Activated CD8-positive, alpha-beta memory T cell treated with anti-CD3 and anti-CD28 coated beads, Interleukin-2, amount 10 ng/mL, durations not matched to agents 7 days and 5 days (primary cell): ENCODE measurements at places on chromosomes 3 and 15. TPM values are rescaled to one million over a fixed set of nuclear protein-coding genes. Genes with fewer than 3 reads are reported as not detected.

PPP2R3A gene
- 0.07 TPM for total RNA-seq

HHATL gene
- not detected for total RNA-seq

RARRES1 gene
- total RNA-seq = not detected

CCR5 gene
- total RNA-seq = 87.0 TPM

CCR9 gene
- total RNA-seq = 9.7 TPM

AQP9 gene
- not detected for total RNA-seq

TERC gene
- total RNA-seq = 17.4 TPM

- H3K27ac ChIP-seq = no peak overlapping the region
- H3K4me1 ChIP-seq = no peaks in the 10 kb centered on the region
- H3K27me3 ChIP-seq = peaks cover 3% of the 10 kb centered on the region
- no peaks in the 10 kb centered on the region for H3K36me3 ChIP-seq
- no peak for DNase-seq
- no peak overlapping the region for H3K4me3 ChIP-seq
Measured at GRCh38 chr3:182486463-182486862, 306.8 kb upstream of the ATP11B start.

DNA sequence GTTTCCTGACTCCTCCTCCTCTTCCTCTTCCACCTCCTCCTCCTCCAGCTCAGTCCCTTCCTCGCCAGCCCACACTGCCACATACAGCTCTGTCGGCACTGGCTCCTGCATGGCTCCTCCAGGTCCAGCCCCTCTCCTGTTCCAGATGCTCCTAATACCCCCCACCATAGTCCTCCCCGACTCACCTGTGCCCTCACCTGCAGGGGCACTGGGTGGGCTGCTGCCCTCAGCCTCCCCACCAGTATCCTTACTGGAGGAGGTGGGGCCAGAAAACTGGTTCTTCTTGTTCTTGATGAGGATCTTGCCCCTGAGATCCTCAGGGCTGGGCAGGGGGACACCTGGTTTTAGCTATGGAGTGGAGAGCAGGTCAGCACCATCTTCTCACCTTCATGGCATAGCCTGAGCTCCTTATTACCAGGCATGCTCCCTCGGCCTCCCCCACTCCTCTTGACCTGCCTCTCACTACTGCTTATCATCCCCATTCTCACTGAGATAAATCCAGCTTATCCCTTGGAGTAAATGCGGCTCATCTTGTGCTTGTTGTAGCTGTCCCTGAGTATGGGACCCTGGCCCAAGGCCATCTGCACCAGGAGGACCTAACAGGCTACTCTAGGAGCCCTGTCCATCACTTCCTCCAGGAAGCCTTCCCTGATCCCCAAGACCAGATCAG, 11.0 kb downstream of the PLCB2 start:
- no peaks in the 10 kb centered on the region for H3K4me1 ChIP-seq
- no peaks in the 10 kb centered on the region for H3K27me3 ChIP-seq
- peaks cover 30% of the 10 kb centered on the region for H3K36me3 ChIP-seq
- no peak overlapping the region for H3K27ac ChIP-seq
- H3K4me3 ChIP-seq = no peak overlapping the region
- no peak for DNase-seq

DNA sequence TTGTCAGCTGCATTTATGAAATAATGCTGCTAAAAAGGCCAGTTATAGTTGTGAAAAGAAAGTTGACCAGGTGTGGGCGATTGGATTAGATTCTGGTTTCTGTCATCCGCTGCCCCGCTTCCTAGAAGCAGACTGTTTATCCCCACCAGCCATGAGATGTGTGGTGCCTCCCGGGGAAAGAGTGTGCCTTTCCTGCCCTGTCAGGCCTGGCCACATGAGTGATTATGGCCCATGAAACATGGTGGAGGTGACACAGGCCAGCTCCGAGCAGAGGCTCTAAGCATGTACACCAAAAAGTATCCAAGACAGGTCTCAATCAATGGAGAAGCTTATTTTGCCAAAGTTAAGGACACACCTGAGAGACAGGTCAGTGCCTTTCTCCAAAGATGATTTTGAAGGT, 85.4 kb upstream of the ABHD2 start:
- H3K27ac ChIP-seq = no peak overlapping the region
- H3K36me3 ChIP-seq = no peaks in the 10 kb centered on the region
- peaks cover 8% of the 10 kb centered on the region for H3K4me1 ChIP-seq
- peaks cover 8% of the 10 kb centered on the region for H3K27me3 ChIP-seq
- no peak for DNase-seq
- no peak overlapping the region for H3K4me3 ChIP-seq

- no peak for DNase-seq
- H3K4me1 ChIP-seq = peaks cover 19% of the 10 kb centered on the region
- no peak overlapping the region for H3K27ac ChIP-seq
- no peak overlapping the region for H3K4me3 ChIP-seq
- H3K36me3 ChIP-seq = peaks cover 4% of the 10 kb centered on the region
Measured at GRCh38 chr3:28940994-28941393, 339.9 kb upstream of the RBMS3 start.

DNA sequence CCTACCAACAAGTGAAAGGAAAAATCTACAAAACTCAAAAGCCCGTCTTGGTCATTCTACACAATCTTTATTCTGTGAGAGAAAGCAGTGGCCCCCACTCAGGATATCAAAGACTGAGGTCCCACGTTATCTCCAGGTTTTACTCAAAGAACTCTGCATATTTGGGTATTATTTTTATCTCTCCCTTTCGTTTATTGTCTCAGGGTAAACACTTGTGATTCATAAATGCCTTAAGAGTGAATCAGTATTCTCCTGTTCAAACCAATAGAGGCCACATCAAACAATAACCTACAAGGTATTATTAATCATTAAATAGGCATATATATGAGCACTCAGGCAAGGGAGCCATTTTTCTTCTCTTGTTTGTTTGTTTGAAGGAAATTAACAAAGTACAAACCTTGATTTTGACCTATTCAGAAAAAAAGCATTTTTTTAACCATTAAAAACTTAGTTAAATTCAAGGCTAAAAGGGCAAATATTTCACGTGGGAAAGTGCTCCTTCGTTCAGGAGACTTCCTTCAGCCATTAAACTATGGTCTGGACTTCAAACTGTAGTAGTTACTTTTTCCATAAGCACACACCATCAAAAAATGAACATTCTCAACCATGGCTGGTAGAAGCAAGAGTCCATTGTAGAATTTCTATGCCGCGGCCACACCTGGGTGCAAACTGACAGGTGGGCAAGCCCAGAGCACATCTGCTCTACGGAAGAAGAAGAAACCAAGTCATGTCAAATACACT, 13.9 kb upstream of the HES1 start:
- H3K4me1 ChIP-seq = no peaks in the 10 kb centered on the region
- H3K27ac ChIP-seq = no peak overlapping the region
- H3K27me3 ChIP-seq = peaks cover 69% of the 10 kb centered on the region
- no peaks in the 10 kb centered on the region for H3K36me3 ChIP-seq
- no peak overlapping the region for H3K4me3 ChIP-seq

DNA sequence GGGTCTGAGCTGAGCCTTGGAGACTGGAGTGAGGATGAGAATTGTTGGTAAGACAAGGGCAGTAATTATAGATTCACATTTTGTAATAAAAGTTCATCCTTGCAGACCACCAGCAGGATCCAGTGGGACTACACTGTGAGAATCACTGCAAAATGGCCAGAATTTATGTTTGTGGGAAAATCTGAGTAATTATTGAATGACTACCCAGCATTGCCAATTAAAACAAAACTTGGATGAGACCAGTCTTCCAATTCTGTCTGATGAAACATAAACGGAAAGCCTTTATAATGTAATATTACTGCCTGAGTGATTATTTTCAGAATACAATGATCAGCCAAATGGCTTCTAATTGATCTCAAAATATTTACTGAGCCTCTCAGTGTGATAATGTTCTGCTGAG, 323.3 kb upstream of the C2CD4B start:
- peaks cover 5% of the 10 kb centered on the region for H3K27me3 ChIP-seq
- no peaks in the 10 kb centered on the region for H3K4me1 ChIP-seq

DNA sequence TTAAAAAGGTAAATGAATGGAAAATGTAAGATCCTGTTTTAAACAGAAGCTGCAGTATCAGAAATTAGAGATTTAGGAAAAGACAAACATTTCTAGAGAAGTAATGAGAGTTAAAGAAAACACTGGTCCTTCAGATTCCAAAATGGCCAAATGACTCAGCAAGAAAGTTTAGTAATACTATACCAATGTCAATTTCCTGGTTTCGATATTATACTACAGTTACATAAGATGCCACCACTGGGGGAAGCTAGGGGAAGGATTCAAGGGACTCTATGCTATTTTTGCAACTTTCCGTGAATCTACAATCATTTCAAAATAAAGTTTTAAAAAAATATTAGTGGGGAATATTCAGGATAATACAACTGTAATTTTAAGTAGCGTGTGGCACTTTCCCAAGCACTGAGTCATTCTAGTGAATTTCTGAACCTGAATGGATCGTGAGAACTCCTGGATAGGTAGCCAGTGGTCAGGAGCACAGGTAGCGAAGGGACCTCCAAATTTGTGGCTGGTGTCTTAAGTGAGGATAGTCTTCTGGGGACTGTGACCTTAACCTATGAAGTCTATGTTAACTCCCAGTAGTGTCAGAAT, 37.6 kb downstream of the TMCC1 start:
- H3K36me3 ChIP-seq = peaks cover 47% of the 10 kb centered on the region
- DNase-seq = no peak

- no peaks in the 10 kb centered on the region for H3K27me3 ChIP-seq
- peaks cover 2% of the 10 kb centered on the region for H3K4me1 ChIP-seq
Measured at GRCh38 chr15:67415181-67415580, 105.8 kb upstream of the C15orf61 start.

GRCh38 chr3:51955893-51956770, 951 bp downstream of the GPR62 start:
- peaks cover 37% of the 10 kb centered on the region for H3K27me3 ChIP-seq
- no peak overlapping the region for H3K4me3 ChIP-seq
- H3K4me1 ChIP-seq = peaks cover 10% of the 10 kb centered on the region
- no peaks in the 10 kb centered on the region for H3K36me3 ChIP-seq
- DNase-seq = no peak

- no peaks in the 10 kb centered on the region for H3K36me3 ChIP-seq
- no peak for DNase-seq
- no peak overlapping the region for H3K4me3 ChIP-seq
Measured at GRCh38 chr15:70262171-70262570, 164.5 kb upstream of the TLE3 start.

- H3K27me3 ChIP-seq = no peaks in the 10 kb centered on the region
- DNase-seq = no peak
- no peak overlapping the region for H3K27ac ChIP-seq
- no peaks in the 10 kb centered on the region for H3K36me3 ChIP-seq
Measured at GRCh38 chr3:39718674-39719595, 90.5 kb upstream of the MYRIP start.

DNA sequence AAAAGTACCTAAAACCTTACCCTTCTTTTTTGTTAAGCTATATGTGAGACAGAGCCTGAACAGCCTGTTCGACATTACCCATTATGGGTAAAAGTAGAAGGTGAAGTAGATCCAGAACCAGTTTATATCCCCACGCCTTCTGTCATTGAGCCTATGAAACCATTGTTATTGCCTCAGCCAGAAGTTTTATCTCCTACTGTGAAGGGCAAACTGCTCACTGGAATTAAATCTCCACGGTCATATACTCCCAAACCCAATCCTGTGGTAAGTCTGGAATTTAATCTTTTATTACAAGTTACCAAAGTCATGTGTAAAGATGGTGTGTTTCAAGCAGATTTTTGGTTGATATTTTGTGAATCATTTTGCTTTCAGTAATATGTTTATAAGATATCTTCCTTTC, 47.1 kb upstream of the MAPKBP1 start:
- H3K27ac ChIP-seq = no peak overlapping the region
- H3K4me3 ChIP-seq = no peak overlapping the region
- no peak for DNase-seq
- no peaks in the 10 kb centered on the region for H3K4me1 ChIP-seq
- peaks cover 1% of the 10 kb centered on the region for H3K36me3 ChIP-seq
- H3K27me3 ChIP-seq = no peaks in the 10 kb centered on the region

- no peak overlapping the region for H3K4me3 ChIP-seq
- H3K36me3 ChIP-seq = no peaks in the 10 kb centered on the region
- no peak overlapping the region for H3K27ac ChIP-seq
- H3K4me1 ChIP-seq = peaks cover 2% of the 10 kb centered on the region
Measured at GRCh38 chr15:71713191-71713809, 97.1 kb upstream of the NR2E3 start.

DNA sequence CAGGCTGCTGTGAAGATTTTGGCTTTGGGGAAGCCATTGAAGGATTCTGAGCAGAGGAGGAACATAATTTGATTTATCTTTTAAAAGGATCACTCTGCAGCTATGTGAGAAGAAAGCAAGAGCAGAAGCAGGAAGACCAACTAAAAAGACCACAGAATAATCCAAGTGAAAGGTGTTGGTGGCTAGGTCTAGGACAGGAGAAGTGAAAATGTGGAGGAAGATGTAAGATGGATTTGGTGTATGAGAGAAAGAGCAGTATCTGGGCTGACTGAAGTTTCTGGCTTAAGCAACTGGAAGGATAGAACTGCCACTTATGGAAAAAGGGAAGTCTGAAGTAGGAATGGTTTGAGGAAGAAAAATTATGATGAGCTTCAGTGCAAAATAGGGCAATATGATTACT, 62.0 kb downstream of the SFMBT1 start:
- peak overlapping the region; percentile 5 for H3K4me3 ChIP-seq
- peak overlapping the region; percentile 45 for H3K27ac ChIP-seq
- DNase-seq = no peak
- H3K27me3 ChIP-seq = no peaks in the 10 kb centered on the region

DNA sequence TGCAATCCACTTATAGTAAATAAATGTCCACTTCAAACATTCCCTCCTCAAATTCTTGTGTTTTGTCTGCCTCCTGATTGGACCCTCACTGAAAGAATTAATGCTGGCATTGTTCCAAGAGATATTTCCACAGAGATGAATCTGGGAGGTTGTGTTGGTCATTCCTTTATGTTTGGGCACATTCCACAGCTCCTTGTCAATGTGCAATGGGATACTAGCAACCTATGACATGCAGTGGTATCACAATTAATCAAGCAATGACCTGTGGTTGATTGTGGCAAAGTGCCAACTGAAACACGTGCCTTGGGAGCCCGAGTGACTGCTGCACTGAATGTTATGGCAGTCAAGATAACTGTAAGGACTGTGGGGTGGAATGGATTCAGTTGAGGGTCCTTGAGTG, 55.0 kb upstream of the SNRPN start:
- no peaks in the 10 kb centered on the region for H3K27me3 ChIP-seq
- no peak for DNase-seq
- no peak overlapping the region for H3K4me3 ChIP-seq
- H3K36me3 ChIP-seq = no peaks in the 10 kb centered on the region
- no peak overlapping the region for H3K27ac ChIP-seq
- no peaks in the 10 kb centered on the region for H3K4me1 ChIP-seq

DNA sequence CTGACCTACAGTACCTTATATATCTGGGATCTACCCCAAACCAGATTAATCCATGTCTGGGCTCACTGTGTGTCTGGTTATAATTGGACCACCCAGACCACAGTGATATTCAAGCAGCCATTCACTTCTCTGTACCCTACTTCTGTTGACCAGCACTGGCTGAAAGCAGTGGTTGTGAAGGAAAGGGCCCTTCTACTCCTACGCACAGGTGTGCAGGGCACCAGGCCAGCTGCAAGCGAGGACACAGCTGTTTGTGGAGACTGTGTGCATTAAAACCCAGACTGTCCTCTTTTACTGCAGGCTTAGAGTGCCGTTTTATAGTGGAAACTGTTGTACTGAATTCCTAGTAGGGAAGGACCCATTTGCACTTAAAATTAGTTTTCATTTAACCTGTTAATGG, 29.5 kb downstream of the CTDSPL start:
- no peak overlapping the region for H3K4me3 ChIP-seq
- H3K4me1 ChIP-seq = peaks cover 4% of the 10 kb centered on the region
- no peak overlapping the region for H3K27ac ChIP-seq

GRCh38 chr3:58049143-58049785, 41.0 kb downstream of the FLNB start:
- no peaks in the 10 kb centered on the region for H3K36me3 ChIP-seq
- no peak for DNase-seq
- no peak overlapping the region for H3K4me3 ChIP-seq
- no peak overlapping the region for H3K27ac ChIP-seq
- peaks cover 12% of the 10 kb centered on the region for H3K4me1 ChIP-seq
